ENCODE measurements at places on chromosomes 6 and 20.

GRCh38 chr6:72401865-72402264, 220.0 kb upstream of the KCNQ5 start:
- DNase-seq = no peak

DNA sequence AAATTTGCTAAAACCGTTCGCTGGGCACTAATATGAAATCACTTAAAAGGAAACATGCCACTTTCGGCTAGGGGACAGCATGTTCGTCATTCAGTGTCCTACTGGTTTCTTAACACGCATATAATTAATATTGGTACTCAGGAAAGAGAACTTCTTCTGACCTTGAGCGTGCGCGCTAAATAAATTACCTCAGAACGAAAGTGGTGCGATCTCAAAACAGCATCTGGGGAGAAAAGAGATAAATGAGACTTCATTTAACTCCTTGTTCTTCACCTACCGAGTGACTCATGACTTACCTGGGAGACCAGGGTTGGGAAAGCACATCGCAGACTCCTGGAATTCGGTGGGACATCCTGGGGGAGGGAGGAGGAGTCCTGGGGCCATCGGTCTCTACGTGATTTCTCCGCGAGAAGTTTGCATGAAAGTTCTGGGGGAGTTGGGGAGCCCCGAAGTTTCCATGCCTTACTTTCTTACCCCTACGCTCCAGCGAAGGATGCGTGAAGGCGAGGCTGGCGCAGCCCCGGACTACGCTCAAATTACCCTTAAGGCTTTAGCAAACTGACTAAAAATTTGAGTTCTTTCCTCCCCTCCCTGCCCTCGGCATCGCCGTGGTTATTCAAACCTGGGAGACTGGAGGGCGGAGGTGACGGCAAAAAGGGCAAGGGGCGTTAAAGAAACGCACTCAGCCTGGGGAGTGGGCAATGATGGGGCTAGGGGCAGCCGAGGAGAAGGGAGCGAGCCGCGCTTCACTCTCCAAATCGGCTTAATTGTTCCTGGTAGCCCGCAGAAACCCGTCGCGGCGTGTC, 1.1 kb upstream of the BEND6 start:
- DNase-seq = no peak

GRCh38 chr6:154732538-154733182, 556 bp upstream of the SCAF8 start:
- DNase-seq = peak; percentile 74

DNA sequence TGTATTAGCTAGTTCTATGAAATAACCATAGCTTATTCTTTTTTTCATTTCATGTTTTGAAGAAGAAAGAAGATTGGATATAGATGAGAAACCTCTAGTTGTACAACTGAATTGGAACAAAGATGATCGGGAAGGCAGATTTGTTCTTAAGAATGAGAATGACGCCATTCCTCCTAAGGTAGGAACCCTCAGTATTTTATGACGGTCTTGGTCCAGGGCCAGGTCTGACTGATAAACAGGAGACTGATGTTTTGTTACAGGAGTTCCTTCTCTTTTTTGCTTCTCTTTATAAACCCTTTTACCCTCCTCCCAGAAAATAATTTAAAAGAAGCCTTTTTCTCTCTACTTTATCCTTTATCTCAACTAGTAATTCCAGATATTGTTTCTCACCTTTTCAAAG, 43.6 kb downstream of the AFDN start:
- DNase-seq = no peak

DNA sequence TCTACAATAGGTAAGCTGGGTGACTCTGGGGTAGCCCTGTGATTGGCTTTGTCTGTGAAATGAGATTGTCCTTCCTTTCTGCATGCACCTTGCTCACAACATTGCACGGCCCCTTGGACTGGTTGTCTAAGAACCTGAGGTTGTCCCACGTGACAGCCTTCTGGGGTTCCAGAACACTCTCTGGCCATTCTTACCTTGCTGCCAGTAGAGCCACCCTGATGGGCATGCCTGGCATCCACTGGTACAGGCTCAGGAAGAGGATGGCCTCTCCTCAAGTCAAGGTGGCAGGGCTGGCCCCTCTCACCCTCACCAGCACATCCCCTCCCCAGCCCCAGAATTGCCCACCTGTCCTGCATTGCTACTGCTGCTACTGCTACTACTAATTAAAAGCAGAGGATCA, 335.0 kb downstream of the PACRG start:
- DNase-seq = no peak

DNA sequence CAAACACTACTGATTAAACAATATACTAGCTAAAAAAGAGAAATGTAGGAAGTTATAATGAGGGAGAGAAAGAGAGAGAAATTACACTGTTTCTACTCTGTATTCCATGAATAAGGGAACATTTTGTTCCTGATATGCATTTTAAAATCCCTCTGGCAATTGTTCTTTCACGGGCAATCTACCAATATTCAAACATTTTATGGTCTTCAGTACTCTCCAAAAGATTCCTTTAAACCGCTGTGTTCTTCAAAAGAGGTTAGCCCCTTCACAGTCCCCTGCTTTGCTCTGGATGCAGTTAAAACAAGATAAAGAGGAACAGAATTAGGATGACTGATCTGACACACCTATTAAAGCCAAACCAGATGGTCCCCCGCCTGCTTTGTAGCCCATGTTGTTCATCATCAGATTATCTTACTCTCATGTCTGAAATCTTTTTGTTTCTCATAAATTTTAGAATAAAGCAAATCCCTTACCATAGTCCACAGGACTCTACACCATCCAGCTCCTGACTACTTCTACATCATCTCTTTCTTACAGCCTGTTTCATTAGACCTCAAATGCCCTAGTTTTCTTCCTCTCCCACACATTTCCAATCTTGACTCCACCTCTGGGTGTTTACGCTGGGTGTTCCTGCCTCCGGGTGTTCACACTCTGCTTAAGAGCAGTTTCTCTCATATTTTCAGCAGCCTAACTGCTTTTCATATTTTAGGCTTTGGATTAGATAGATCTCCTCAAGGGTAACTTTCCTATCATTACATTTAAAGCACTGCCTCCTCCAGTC, 399.7 kb downstream of the COL12A1 start:
- no peak for DNase-seq

GRCh38 chr20:1718604-1719384, 61.2 kb upstream of the SIRPG start:
- DNase-seq = no peak
